Neuronal stem cell (in vitro differentiated cells): ENCODE measurements at places on chromosomes 1 and 21.

- peaks cover 10% of the 10 kb centered on the region for H3K36me3 ChIP-seq
- no peak overlapping the region for H3K4me3 ChIP-seq
- H3K4me1 ChIP-seq = peaks cover 8% of the 10 kb centered on the region
- no peaks in the 10 kb centered on the region for H3K27me3 ChIP-seq
- DNase-seq = no peak
Measured at GRCh38 chr1:36367066-36367465, 18.7 kb downstream of the STK40 start.

- H3K4me3 ChIP-seq = no peak overlapping the region
- H3K27me3 ChIP-seq = no peaks in the 10 kb centered on the region
- H3K36me3 ChIP-seq = no peaks in the 10 kb centered on the region
- H3K4me1 ChIP-seq = peaks cover 7% of the 10 kb centered on the region
- no peak overlapping the region for H3K27ac ChIP-seq
Measured at GRCh38 chr1:116415699-116416533, 42.9 kb downstream of the ATP1A1 start.

GRCh38 chr1:93888900-93889299 lies 9.9 kb upstream of the DNTTIP2 start:
- no peak overlapping the region for H3K4me3 ChIP-seq
- no peak for DNase-seq
- no peak overlapping the region for H3K27ac ChIP-seq
- H3K36me3 ChIP-seq = peaks cover 17% of the 10 kb centered on the region
- no peaks in the 10 kb centered on the region for H3K27me3 ChIP-seq
- H3K4me1 ChIP-seq = no peaks in the 10 kb centered on the region

DNA sequence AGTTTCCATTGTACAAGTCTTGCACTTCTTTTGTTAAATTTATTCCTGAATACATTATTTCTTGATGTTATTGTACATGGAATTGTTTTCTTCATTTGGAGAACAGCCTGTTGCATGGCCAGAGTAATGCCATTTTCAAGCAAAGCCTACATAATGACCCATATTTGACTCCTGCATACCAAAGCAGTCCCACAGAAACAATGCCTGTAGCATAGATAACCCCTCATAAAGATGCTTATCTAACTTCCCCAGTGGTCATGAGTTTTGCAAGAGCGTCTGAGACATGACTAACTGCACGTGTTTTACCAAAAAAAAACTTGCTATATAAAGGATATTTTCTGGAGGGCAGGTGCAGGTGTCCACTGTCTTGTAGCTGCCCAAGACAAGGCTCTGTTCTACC lies 30.3 kb upstream of the RLF start:
- H3K4me1 ChIP-seq = no peaks in the 10 kb centered on the region
- no peaks in the 10 kb centered on the region for H3K27me3 ChIP-seq
- no peak overlapping the region for H3K27ac ChIP-seq
- no peaks in the 10 kb centered on the region for H3K36me3 ChIP-seq
- H3K4me3 ChIP-seq = no peak overlapping the region

DNA sequence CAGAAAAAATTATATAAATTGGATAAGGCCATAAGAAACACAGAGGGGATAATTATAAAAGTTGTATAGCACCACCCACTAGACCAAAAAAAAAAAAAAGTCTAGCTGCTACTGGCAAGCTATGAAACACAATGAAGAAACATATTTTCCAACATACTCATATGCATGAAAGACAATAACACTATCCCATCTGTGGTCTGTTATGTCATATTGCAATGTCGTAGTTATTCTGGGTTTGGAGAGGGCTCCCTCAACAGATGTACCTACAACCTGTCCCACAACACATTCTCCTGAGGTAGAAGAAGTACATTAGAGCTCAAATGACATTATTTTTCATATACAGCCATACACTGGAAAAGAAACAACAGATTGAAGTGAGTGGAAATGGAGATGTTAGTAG lies 517.6 kb upstream of the ADGRL4 start:
- DNase-seq = no peak
- H3K4me1 ChIP-seq = no peaks in the 10 kb centered on the region
- H3K27me3 ChIP-seq = no peaks in the 10 kb centered on the region
- H3K4me3 ChIP-seq = no peak overlapping the region
- no peaks in the 10 kb centered on the region for H3K36me3 ChIP-seq

DNA sequence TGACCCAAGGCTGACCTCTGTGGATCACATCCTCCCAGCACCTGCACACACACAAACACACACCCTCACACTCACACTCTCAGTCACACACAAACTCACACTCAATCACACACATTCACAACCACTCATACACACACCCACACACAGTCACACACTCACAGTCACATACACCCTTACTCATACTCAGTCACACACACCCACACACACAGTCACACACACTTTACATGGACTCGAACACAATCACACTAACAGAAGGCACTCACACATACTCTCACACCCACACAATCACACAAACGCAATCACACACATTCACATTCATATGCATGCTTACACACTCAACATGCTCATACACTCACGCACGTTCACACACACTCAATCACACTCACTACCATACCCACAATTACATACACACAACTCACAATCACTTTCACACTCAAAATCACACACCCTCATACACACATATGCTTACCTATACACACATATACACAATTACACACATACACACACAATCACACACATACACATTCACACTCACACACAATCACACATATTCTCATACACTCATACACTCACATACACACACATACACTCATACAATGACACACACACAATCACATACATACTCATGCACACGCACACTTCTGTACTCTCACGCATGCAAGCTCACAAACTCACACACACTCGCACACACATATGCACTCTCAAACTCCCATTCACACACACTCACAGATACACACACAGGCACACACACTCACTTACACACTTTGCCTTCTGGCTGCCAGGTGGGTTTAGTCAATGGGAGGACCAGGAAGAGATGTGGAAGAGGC lies 6.1 kb downstream of the MEGF6 start:
- H3K27ac ChIP-seq = no peak overlapping the region
- DNase-seq = no peak
- H3K36me3 ChIP-seq = peaks cover 4% of the 10 kb centered on the region
- H3K4me1 ChIP-seq = peaks cover 33% of the 10 kb centered on the region

DNA sequence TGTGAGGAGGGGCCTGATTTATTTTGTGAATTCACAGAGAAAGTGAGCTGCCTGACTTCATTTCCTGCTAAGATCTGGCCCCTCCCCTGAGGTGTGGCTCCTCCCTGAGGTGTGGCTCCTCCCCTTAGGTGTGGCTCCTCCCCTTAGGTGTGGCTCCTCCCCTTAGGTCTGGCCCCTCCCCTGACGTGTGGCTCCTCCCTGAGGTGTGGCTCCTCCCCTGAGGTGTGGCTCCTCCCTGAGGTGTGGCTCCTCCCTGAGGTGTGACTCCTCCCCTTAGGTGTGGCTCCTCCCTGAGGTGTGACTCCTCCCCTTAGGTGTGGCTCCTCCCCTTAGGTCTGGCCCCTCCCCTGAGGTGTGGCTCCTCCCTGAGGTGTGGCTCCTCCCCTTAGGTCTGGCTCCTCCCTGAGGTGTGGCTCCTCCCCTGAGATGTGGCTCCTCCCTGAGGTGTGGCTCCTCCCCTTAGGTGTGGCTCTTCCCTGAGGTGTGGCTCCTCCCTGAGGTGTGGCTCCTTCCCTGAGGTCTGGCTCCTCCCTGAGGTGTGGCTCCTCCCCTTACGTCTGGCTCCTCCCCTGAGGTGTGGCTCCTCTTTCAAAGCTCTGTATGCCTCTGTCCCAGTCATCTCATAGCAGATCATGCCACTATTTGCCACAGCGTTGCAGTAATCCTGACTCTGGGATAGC lies 26.9 kb upstream of the LRRC3 start:
- H3K4me3 ChIP-seq = no peak overlapping the region
- no peaks in the 10 kb centered on the region for H3K27me3 ChIP-seq
- DNase-seq = no peak
- no peak overlapping the region for H3K27ac ChIP-seq
- no peaks in the 10 kb centered on the region for H3K4me1 ChIP-seq
